Activated CD4-positive, alpha-beta T cell treated with anti-CD3 and anti-CD28 coated beads for 24 hours (primary cell): ENCODE measurements at places on chromosomes 3 and 15.

DNA sequence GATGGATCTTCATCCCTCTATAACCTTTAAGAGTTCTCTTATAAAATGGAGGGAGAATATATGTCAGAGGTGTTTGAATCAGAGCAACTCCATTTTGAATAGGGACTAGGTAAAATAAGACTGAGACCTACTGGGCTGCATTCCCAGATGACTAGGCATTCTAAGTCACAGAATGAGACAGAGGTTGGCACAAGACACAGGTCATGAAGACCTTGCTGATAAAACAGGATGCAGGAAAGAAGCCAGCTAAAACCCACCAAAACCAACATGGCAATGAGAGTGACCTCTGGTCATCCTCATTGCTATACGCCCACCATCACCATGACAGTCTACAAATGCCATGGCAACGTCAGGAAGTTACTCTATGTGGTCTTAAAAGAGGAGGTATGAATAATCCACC, 211.0 kb downstream of the GBE1 start:
- no peak for DNase-seq

DNA sequence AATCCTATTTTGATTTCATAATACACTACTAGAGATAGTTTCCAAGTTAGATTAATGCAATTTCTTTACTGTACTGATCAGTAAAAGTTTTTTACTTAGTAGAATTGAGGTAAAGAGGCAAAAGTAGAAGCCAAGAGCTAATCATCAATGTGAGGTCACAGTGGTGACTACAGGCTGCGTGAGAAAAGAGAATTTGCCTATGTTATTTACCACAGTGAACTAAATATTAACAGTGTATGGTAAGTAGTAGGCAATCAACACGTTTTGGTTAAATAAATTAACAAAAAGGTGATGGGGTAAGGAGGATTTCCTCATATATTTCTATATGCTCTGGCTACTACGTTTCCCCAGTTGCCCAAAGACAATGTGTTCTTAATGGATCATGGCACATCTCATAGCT, 202.2 kb upstream of the CMC1 start:
- DNase-seq = no peak

DNA sequence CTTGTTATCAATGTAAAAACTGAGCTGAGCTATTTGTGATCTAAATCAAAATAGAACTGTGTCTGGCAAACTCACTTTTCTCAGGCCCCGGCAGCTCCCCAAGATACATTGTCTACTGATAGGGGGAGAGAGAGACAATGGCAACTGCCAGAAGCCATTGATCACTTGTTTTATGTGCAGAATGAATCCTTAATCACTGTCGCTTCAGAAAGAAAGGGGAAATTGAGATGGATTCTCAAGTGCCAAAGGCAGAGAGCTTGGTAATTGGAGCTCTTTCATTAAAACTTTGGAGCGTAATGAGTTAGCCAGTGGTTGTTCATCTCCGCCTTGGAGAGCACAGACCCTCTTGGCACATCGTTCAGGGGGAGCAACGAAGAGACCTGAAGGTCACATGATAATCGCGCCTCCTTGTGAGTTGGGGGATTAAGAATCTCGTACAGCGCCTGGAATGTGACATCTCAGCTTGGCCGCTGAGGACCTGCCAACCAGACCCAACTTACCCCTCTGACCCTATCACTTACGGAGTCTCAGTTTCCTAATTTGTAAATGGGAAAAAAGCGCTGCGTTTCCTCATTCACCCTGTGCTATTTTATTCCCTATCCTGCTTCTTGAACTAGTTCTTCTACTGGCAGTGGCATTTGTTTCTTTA, 252.8 kb downstream of the VPS13C start:
- no peak for DNase-seq

GRCh38 chr3:32498252-32498651, 4.4 kb downstream of the CMTM6 start:
- no peak for DNase-seq

GRCh38 chr3:64440498-64440897, 215.2 kb upstream of the PRICKLE2 start:
- no peak for DNase-seq

- no peak for DNase-seq
Observed at GRCh38 chr3:29537889-29538609, 257.2 kb downstream of the RBMS3 start.

- no peak for DNase-seq
Observed at GRCh38 chr3:187665764-187666402, 4.3 kb downstream of the SST start.

GRCh38 chr3:47223755-47224154, 58.8 kb downstream of the KIF9 start:
- no peak for DNase-seq

DNA sequence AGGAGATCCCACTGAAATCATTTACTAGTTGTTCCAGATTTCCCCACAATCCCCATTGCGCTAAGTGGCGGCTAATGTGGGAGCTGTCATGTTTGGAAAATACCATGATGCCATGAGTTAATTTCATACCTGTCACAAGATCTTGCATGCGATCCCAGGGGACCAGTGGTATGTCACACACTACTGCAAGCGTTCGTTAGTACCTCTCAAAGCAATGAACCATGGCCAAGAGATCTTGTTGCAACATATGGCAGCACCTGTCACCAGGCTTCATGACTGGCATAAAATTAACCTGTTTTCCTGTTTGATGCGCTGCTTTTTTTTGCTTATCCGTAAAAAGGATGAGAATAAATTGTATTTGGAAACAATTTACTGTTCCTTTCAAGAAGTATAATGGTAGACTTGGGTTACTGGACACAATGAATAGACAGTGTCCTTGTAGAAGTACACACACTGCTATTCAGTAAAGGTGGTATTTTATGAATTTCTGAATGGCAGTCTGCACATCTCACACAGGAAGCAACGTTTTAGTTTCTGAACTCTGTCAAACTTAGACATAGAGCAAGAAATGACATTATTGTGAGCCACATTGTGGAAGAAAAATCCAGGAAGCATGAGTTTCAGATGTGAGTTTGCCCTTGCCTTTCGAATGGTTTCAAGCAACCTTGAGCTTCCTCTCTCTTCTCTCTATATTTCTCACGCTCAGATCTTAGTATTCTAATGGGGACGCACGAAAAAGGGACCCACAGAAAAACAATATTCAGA, 81.9 kb downstream of the CHL1 start:
- DNase-seq = no peak

- no peak for DNase-seq
Observed at GRCh38 chr3:190142041-190142440, 21.3 kb upstream of the P3H2 start.

- DNase-seq = no peak
Observed at GRCh38 chr3:13141991-13142412, 68.8 kb upstream of the IQSEC1 start.

DNA sequence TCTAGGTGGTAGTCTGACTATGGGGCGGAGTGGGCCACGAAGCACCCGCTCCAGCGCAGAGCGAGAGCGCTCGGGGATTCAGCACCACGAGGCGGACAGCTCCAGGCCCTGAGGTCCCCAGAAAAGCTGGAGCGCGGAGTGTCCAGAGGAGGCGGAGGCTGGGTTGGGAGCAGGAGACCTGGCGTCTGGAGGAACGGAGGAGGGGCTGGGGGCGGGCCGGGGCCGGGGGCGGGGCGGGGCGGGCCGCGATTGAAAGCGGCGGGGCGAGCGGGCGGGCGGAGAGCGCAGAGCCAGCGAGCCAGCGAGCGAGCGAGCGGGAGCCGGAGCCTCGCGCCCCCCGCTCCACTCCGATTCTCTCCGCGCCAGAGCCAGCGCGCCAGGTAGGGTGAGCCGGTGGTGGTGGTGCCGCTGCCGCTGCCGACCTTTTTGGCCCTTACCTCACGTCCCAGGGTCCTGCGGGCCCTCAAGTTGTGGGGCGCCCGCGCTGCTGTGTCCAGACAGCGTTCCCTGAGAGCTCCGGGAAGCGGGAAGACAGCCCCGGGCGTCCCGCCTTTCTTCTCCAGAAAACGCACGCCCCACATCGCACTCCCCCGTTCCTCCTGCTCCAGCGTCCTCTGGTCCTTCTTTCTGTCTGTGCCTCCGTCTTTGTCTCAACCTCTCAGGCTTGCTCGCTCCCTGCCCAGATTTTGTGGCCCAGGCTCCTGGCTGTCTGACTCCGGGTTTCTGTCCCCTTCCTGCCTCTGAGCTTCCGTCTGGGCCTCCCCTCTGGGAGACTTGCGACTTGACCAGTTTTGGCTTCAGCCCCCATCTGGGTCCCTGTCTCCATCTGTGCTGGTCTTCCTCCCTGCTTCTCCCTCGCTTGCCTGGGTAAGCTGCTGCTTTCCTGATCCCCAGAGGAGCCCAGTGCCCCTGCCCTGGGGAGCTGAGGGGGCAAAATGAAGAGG, at the start of gene GRM2:
GRM2 (plus strand) TSS at position 281 of the 944 bp plus-strand sequence. CDS start 1,916 bp downstream, outside the sequence.
- no peak for DNase-seq

GRCh38 chr3:94256888-94257813, 194.3 kb downstream of the NSUN3 start:
- DNase-seq = no peak

GRCh38 chr3:7640787-7641186, 779.9 kb downstream of the GRM7 start:
- DNase-seq = no peak

GRCh38 chr15:66498501-66499386, 1.2 kb upstream of the SNAPC5 start:
- DNase-seq = no peak

GRCh38 chr3:58251631-58252035, 14.0 kb downstream of the ABHD6 start:
- DNase-seq = no peak

GRCh38 chr3:141575879-141576743, 89.3 kb downstream of the RASA2 start:
- DNase-seq = no peak

GRCh38 chr3:194348354-194348753, 2.8 kb downstream of the CPN2 start:
- no peak for DNase-seq

- DNase-seq = no peak
Observed at GRCh38 chr3:132037581-132037980, 2.8 kb upstream of the CPNE4 start.

- DNase-seq = no peak
Observed at GRCh38 chr3:156037356-156037755, 83.0 kb upstream of the KCNAB1 start.

DNA sequence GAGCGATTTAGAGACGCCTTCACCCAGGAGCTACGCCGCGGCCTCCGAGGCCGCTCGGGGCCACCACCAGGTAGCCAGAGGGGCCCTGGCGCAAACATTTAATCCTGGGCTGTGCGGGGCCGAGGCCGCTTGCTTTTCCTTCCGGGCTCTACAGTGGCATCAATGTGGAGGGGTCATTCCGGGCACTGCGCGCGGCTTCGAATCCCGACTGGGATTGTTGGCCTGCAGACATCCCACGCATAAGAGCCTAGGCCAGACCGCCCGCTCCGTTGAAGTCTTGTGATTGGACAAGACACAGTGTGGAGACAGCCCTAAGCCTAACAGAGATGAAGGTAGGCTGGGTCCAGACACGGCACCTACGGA, 568 bp upstream of the NCBP2 start:
- no peak for DNase-seq

DNA sequence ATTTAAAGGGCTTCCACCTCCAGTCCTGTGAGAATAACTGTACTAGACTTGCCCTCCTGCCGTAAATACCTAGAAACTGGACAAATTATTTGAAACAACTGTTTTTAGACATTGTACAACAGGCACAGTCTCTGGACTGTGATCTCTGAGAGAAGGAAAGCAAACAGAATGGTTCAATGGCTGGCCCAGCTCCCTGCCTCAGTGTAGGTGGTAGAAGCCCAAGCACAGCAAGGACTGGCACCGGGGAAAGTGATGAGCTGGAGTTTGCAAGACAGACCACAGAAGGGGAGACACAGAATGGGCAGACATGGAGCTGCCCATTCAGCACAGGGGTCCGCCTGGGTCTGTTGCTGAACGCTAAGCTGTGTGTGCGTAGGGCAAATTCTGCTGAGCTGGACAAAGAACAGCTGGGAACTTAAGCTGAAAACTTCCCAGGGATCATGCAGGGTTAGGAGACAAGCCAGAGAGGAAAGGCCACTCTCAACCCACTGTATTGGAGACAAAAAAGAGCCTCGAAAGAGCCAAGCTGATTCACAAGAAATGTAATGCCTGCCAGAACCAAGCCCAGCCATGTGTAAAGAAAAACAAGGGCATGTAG, 52.6 kb upstream of the SEC61A1 start:
- DNase-seq = no peak

DNA sequence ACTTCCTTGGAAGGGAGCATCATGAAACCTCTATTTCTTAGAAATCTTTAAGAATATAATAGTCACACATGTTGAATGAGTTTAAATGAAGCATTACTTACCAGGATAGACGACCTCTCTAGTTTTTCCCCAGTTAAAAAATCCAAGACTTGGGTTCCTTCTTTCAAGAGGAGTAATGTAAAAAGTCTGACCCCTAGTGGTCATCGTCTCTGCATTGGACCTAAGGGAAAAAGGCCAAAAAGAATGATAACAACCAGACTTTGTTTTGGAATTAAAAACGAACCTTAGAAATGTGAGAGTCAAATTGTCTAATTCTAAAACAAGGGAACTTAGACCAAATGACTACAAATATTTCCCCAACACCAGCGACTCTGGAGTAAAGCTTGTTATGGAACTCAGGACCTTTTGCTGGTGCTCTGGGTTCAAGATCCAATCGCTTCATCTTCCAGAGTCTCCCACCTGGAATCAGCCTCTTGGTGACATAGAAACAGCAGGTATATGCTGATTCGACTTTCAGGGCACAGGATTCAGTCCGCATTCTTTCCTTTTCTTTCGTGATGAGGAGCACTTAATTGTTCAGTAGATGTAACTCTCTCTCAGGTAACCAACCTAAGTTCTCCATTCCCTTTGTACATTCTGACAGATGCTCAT, 214.8 kb upstream of the TPRG1 start:
- no peak for DNase-seq

- no peak for DNase-seq
Observed at GRCh38 chr3:14453876-14454638, 51.7 kb downstream of the SLC6A6 start.

GRCh38 chr3:48466386-48467109, 20.0 kb downstream of the ATRIP start:
- DNase-seq = no peak

DNA sequence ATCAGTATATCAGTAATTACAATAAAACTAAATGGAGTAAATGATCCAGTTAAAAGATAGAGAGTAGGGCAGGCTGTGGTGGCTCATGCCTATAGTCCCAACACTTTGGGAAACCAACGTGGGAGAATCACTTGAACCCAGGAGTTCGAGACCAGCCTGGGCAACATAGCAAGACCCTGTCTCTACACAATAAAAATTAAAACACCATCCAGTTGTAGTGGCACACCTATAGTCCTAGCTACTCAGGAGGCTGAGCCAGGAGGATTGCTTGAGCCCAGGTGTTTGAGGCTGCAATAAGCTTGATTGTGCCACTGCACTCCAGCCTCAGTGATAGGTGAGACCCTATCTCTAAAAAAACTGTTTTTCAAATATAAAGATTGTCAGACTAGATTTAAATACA, 5.9 kb upstream of the KCNMB3 start:
- DNase-seq = no peak
